ENCODE measurements at places on chromosomes 5 and 9.

DNA sequence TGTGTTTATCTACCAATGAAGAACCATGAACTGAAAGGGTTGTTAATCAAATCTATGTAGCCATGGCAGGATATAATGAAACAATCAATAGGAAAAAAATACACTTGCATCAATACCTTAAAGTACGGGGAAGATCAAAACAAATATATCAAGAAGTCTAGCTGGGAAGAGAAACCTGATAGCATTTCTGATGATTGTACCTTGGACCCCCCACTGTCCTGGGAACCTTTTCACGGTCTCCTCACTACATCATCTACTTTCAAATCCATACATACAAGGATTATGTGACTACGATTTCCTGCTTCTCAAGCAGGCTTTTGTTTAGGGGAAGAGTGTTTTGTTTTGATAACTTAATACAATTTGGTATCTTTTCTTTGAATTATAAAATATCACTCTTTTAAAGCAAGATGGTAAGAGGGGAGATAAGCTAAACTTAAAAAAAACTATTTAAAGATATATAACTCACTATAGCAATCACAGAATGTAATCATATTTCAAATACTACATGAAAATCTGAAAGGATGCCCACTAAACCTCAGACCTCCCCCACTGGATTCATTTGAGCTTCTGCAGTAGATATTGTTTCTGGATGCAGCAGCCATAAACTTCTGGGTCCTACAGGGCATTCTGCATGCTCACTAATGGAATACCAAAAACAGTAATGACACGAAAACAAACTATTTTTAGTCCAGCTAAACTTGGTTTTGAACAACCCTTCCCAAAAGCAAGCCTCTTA is 8.0 kb downstream of the EBF1 start:
- no peak for DNase-seq

DNA sequence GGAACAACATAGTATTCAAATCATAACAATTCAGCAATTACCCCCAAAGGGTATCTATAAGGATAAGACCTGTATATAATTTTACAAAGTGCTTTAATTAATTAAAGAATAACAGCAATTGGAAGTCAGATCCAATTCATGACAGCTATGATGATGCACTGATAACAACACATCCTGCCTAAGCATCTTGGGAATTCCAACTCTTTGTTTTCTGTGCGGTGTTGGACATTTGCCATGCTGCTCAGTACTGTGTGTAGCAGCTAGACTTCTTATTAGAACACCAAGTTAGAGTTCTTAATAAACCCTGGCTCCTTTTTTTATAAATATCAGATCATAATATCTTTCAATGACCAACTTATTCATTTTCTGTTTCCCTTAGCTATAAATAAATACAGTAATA is 209.0 kb downstream of the SEC61B start:
- DNase-seq = no peak

DNA sequence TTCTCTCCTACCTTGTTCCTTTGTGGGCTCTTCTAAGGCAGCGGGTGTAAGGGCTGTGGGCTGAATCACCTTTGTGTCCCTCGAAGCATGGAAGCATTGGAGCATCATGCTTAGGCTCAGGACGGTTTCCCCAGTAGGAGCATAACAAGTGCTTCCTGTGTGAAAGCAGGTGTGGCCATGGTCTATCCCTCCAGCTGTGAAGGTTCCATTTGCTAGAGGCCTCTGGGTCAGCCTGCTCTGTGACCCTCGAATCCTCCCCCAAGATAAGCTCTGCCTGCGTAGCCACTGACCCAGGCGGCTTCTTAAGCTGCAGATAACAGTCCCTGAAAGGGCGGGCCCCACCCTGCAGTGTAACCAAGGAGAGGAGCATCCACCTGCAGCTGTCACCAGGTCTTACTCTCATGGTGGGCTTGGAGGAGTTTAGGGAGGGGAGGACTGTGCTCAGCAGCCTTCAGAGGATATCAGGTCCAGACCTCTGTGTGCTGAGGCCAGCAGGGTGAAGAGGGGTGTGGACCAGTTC is 8.4 kb upstream of the NDST1 start:
- no peak for DNase-seq

DNA sequence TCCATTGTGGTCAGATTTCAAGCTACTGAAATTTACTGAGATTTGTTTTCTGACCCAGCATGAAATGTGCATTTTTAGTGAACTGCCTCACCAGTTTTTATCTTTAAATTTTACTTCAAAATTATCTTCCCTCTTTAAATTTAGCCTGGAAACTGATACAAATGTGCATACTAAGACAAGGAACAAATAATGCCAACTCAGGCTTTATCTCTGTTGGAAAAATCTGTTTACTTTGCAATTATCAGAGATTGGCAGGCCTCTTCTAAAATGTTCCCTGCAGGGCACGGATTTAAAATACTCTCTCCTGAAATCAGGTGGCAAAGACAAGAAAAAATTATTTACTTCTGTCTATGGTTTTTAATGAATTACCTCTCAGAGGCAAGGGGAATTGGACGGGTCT is 151.0 kb upstream of the PTCH1 start:
- no peak for DNase-seq

GRCh38 chr9:25716220-25716872 is 38.1 kb upstream of the TUSC1 start:
- DNase-seq = no peak

DNA sequence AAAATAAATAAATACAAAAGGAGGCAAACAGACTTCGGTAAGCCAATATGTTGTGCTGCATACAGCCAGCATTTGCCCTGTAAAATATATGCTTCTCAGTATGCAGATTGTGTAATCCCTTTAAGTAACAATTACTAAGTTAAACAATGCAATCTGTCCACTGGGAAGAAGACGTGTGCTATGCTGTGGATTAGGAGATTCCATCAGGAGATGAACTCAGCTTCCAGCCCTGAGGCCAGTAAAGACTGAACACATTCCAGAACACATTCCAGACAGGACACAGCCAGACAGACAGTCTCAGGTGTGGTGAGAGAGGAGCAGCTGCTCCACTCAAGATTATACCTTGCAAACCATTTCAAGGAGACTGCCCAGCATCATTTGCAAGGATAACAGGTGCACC is 97.8 kb downstream of the MPDZ start:
- no peak for DNase-seq

- no peak for DNase-seq
These were observed 7.2 kb downstream of the NINJ1 start for GRCh38 chr9:93126825-93127368.

- DNase-seq = no peak
These were observed 87.9 kb upstream of the IFNK start for GRCh38 chr9:27436234-27436633.

GRCh38 chr9:81211741-81212140 is 477.6 kb downstream of the TLE1 start:
- DNase-seq = no peak

- DNase-seq = no peak
These were observed 563.0 kb upstream of the KLF4 start for GRCh38 chr9:108052431-108053080.

GRCh38 chr5:110815916-110816605 is 77.3 kb downstream of the SLC25A46 start:
- no peak for DNase-seq

DNA sequence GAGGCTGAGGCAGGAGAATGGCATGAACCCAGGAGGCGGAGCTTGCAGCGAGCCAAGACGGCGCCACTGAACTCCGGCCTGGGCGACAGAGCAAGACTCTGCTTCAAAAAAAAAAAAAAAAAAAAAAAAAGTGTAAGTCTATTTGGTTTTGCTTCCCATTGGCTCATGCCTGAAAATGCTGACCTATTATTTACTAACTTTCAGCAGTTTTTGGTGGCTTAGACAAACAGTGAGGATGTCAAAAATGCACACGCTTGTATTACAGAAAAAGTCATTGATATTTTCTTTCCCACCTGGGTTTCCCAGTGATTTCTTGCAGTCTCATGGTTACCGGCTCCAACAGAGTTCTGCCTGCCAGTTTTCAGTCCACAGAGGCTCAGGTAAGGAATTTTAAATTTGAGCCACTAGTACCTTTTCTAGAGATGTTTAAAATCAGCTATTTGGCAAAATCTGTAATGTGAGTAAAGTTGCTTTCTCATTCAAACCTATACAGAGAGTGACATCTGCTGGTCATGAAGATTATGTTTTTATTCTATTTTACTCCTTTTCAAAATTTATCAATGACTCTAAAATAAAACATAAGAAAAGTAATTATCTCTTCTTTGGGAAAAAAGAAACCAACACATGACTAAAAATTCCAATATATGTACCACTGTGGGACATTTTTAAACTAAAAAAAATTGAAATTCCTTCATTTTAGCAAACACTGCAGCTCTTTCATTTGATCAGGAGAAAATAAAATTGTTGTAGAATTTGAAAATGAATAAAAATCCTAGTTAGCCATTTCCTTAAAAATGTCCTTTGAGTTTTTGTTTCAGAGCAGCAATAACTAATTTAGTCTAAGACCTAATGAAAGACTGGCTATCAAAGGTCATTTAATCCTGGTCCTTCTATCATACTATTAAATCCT is 8.8 kb downstream of the FAM200C start:
- DNase-seq = peak; percentile 13

DNA sequence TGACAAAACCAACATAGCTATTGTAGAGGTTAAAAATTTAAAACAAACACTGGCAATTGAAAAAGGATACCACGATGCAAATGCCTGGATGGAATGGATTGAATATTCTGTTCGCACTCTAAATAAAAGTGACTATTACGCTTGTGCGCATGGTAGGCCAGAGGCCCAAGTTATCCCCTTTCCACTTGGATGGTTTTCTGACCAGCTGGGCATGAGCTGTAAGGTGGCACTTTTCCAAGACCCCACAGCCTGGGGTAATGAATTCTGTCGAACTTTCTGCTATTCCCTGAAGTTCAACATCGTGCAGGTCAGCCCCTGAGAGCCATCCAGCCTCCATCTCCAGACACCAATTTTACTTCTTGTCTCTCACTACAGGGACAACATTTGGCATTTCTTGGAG is 5.4 kb upstream of the RNF180 start:
- no peak for DNase-seq

GRCh38 chr9:21837501-21837900 is 35.1 kb downstream of the MTAP start:
- DNase-seq = no peak

DNA sequence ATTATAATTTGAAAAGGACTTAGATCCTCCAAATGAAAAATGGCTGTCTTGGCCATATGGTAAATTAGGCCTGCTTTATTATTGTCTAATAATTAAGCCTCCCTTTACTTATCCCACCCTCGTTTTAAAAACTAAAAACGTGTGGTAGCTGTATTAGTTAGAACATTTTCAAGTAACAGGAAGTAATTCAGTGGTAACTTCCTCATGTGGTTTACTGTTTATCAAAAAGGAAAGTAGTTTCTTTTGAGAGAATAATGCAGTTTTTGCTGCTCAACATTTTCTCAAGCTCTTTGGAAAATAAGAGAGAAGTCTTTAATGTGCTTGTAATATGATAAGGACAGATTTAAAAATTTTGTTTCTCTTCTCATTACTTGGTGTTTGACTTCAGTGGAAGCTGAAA is 26.0 kb downstream of the ZCCHC7 start:
- peak; percentile 51 for DNase-seq

- no peak for DNase-seq
These were observed 16.2 kb downstream of the ROPN1L start for GRCh38 chr5:10457682-10458574.

DNA sequence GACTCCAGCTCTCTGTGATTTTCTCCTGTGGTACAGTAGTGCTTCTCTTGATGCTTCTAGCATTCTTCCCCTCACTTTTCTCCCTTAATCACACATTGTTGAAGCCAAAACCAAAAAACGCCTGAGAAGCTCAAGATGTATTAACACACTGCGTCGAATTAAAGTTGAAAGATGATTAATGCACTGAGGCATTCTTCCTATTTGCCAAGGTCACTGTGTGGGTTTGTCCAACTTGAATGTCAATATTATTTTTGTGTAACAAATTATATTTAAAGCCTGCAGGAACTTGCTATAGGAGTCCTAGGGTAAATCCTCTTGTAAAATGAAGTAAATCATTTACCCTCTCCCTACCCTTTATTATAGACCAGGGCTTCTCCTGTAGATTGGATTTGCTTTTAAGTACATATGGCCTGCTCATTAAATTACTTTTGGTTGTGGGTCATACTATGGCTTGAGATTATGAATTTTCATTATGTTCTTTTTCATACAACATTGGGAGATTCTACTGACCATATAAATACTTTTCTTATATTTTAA is 68.1 kb downstream of the GDA start:
- no peak for DNase-seq

- DNase-seq = no peak
These were observed 53.6 kb upstream of the IRX2 start for GRCh38 chr5:2805080-2805479.

DNA sequence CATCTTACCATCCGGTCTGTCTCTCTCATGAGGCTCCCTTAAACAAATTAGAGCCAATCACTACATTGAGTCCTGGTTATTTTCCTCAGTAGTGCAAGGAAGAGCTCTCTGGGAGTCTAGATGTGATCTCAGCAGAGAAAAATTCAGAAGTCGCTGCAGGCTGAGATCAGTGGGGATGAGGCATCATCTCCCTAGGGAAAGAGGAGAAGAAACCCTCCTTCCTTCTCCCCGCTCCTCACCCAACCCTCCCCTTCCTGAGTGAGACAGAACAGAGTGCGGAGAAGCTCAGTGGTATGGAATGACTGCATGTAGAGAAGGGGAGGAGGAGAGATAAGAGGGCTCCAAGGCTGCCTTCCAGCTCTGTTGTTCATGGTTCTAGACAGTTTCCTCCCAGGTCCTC is 80.5 kb downstream of the PAPPA start:
- DNase-seq = no peak

GRCh38 chr9:123684393-123685149 is 245.4 kb downstream of the DENND1A start:
- DNase-seq = peak; percentile 16

GRCh38 chr5:160060001-160060400 is 51.1 kb downstream of the TTC1 start:
- DNase-seq = no peak

- peak; percentile 4 for DNase-seq
These were observed 523 bp downstream of the EPB41L4B start for GRCh38 chr9:109320331-109320741.

GRCh38 chr9:3698076-3698475 is 172.3 kb upstream of the RFX3 start:
- no peak for DNase-seq

- no peak for DNase-seq
These were observed 2.6 kb upstream of the FOXB2 start for GRCh38 chr9:77016526-77017504.

DNA sequence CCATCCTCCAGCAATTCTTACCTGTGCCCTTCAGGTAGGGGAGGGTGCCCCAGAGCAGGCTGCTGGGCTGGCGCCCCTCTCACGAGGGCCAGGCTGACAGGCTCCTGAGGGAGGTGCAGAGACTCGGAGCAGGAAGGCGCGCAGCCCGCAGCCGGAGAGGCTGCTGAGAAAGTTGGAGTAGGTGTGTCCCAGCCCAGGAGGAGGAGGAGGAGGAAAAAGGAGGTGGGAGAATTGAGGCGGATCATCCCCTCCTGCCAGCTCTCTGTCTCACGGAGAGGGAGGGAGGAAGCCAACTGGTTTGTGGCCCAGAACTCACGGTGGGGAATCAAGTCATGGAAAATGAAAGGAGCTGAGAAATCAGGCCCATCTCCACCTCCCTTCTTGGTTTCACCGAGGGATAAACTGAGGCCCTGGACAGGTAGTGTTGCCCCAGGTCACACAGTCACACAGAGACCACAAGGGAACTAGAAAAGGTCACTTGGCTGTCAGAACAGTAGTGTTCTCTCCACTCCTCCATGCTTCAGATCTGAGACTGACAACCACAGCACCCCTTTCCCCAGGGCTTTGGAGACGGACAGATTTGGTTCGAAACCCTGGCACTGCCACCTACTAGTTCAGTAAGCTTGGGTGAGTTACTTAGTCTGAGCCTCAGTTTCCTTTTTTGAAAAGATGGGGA is at the start of gene FAT2:
Gene FAT2, minus strand, starts transcription at position 188 of the 676 bp plus-strand sequence. CDS start 22,400 bp downstream, outside the sequence.
- DNase-seq = no peak

GRCh38 chr5:55347786-55348185 is 40.0 kb downstream of the MTREX start:
- DNase-seq = no peak

All from activated CD4-positive, alpha-beta T cell treated with anti-CD3 and anti-CD28 coated beads, Interleukin-10, Interleukin-2, amounts not matched to agents 100 ng/mL and 50 ng/mL, durations not matched to agents 16 hours and 8 hours (primary cell).